ENCODE measurements at places on chromosomes 6 and 20.

DNA sequence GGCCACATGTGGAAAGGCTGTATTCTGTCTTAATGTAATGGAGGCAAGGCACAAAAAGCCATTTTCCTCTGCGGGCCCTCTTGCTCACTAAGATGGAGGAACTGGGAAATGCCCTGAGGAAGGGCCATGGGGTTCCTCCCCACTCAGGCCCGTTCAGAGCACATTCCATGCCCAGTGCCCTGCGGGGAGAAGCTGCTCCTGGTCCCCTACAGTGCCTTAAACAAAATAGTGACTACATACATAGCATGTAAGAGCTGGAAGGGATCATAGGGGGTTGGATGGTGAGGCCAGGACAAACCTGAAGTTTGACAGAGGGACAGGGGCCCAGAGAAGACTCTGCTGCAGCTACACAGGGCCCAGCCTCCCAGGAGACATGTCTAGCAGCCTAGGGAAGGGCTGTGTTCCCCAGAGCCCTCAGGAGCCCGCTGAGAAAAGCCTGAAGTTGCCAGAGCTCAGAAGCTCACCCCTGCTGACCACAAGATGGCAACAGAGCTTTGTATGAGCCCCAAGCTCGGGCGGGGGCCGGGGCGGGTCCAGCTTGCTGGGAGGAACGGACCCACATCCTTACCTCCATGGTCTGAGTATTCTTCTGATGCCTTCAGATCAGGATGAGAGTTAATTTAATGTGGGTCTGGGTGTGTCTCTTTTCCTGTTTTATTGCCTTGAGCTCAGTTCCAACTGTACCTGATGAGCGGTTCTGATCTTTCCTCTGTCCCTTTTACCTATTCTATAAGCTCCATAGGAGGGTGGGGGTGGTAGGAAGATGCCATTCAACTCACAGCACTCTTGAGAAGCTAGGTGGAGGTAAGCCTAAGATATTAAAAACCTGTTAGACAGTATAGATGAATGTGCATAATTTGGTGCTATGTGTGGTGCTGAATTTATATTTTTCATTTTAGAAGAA lies 242.9 kb downstream of the CDC5L start:
- DNase-seq, result peak; percentile 30

DNA sequence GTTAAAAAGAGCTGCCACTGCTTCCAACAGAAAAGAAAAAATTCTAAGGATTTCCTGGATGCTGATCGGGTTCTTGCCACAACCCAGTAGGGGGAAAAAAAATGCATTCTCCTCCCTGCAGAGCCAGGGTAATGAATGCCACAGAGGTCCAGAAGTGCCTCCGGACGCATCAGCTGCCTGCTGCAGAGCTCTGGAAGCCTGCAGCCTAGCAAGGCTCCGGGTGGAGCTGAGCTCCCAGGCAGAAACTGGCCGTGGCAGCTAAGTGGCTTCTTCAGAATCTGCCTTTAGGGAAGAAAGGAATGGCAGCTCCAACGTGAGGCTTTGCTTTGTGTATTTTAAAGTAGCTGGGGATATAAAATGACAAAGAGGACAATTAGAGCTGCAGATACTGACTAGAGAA lies 155.0 kb downstream of the CFAP61 start:
- DNase-seq, result no peak

DNA sequence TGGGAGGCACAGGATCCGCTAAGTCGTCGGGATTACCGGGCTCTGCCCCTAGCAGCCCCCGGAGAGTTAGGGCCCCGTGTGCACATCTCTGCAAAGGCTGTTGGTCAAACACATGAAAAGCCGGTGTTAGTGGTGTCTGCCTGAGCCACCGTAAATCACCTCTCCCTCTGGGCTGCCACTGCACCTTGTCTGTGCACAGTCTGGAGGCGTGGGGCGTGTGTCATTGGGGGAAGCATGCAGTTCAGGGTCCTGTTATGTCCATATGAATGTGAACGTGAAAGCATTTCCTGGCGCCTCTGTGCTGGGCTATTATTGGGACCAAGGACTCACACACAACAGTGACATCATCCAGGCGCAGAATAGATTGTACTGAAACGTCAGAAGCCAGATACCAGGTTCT lies 305.6 kb downstream of the NRN1 start:
- DNase-seq, result no peak

- no peak for DNase-seq
Observed at GRCh38 chr20:50545126-50545525, 34.9 kb downstream of the PTPN1 start.

DNA sequence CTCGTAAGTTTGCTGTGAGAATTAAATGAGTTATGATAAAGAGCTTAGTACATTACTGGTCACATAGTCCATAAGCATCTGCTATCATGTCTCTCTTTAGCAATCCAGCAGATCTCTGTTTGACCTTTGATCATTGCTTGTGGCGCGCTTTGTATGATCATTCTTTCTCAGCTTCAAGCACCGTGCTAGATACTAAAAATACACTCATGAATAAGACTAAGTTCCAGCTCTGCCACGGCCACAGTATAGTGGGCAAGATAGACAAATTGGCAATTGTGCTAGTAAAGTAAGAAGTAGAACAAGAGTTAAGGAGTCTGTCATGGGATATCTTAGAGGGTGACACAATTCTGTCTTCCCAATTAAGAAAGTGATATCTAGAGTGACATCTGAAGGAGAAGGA lies 75.2 kb upstream of the ADGRF1 start:
- DNase-seq, result no peak

Data from hypothalamus (tissue), 51 donors.